Gastrocnemius medialis (tissue), 4 donors: ENCODE measurements at places on chromosomes 3 and 15. TPM values are rescaled to one million over a fixed set of nuclear protein-coding genes. Genes with fewer than 3 reads are reported as not detected.

PLSCR2 gene
- total RNA-seq = not detected

GRM2 gene
- total RNA-seq = 0.18 TPM

KBTBD8 gene
- total RNA-seq = 1.9 TPM

CLRN1 gene
- not detected for total RNA-seq

ADAMTS7 gene
- 0.66 TPM for total RNA-seq

SV2B gene
- 0.36 TPM for total RNA-seq

PLOD2 gene
- total RNA-seq = 3.4 TPM

MYO5C gene
- total RNA-seq = 4.3 TPM

OR5K2 gene
- not detected for total RNA-seq

PLSCR5 gene
- not detected for total RNA-seq

SLC15A2 gene
- 0.07 TPM for total RNA-seq

DNA sequence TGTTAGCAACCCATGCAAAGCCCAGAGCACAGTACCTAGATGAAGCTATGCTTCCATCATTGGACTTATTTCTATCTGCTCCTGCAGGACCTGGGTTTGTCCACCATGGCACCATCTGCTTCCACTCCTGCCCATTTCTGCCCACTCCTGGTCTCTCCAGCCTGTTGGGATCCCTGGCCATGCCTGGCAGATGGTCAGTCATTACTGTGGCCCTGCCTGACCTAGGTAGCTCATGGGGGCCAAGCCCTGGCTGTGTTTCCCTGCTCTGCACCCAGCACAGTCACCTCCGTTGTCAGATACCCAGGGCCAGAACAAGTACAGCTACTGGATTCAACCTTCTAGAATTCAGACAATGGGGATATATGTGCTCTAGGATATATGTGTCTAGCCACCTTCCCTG lies 185.8 kb upstream of the TLE3 start:
- DNase-seq = no peak

- peak; percentile 32 for DNase-seq
Measured at GRCh38 chr15:98548139-98548971, 100.0 kb upstream of the IGF1R start.

- no peak for DNase-seq
Measured at GRCh38 chr3:184485906-184486305, 75.7 kb upstream of the EPHB3 start.

DNA sequence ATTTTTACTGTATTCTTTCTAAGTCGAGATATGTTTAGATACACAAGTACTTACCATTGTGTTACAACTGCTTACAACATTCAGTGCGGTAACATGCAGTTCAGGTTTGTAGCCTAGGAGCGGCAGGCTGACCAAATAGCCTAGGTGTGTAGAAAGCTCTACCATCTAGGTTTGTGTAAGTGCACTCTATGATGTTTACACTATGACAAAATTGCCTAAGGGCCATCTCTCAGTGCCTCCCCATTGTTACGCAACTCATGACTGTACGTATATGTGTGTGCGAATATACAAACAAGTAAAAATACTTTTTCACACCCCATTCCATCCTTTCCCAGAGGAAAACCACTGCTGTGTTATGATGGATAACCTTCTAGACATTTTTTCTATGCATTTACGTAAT lies 44.3 kb downstream of the PXYLP1 start:
- no peak for DNase-seq

DNA sequence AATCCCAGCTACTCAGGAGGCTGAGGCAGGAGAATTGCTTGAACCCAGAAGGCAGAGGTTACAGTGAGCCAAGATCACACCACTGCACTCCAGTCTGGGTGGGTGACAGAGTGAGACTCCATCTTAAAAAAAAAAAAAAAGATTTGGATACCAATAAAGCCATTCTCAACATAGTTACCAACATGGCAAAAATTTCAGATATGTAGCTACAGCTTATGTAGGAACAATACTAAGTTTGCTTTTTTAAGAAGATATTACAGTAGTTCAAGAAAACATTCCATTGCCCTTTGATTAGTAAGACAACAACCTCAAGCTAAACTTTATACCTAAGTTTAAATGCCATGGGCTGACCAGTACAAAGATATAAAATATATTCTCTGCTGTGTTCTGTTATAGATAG lies 34.4 kb downstream of the ZNF106 start:
- DNase-seq = no peak

- DNase-seq = no peak
Measured at GRCh38 chr3:169362301-169362700, 301.2 kb downstream of the MECOM start.

DNA sequence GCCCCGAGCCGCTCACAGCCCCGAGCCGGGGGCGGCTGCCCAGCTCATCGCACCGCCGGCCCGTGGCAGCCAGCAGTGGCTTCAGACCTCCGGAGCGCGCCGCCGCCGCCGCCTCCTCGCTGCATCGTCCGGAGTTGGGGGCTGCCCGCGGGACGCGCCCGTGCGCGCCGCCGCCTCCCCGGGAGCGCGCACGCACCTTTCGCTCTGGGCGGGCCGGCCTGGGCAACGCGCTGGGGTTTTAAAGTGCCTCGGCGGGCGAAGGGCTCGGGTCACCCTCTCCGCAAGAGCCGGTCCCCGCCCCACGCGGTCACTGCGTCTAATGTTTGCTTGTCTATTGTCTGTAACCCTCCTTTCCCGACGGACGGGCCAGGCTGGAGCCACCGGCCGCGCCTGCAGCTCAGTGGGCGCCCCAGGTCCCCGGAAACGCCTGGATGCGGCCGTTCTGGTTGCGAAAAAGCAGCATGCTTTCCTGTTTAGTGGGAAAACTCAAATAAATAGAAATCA lies at the start of gene RYK:
Gene RYK (minus strand): TSS at position 143 of the 504 bp plus-strand sequence. CDS start 205 bp downstream, outside the sequence.
- peak; percentile 75 for DNase-seq

DNA sequence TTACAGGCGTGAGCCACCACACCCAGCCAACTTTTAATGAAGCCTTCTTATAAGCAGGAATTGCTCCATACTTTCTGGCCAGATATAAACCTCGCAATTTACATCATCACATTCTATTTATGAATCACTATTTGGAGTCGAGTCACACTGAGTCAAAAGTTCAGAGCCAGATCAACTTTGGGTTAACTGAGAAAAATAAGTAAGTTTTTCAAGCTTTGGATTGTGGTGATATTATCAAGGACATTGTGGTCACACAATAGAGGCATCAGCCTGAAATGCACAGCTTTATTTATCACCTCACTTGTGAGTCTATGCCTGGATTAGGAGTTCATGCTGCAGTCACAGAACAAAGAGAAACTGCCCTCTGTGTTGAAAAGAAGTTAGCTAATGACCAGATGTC lies 1163.5 kb downstream of the ROBO1 start:
- no peak for DNase-seq

- no peak for DNase-seq
Measured at GRCh38 chr3:126554560-126555525, 3.9 kb downstream of the C3orf22 start.

GRCh38 chr15:61830536-61831330 lies 229.5 kb downstream of the VPS13C start:
- no peak for DNase-seq

DNA sequence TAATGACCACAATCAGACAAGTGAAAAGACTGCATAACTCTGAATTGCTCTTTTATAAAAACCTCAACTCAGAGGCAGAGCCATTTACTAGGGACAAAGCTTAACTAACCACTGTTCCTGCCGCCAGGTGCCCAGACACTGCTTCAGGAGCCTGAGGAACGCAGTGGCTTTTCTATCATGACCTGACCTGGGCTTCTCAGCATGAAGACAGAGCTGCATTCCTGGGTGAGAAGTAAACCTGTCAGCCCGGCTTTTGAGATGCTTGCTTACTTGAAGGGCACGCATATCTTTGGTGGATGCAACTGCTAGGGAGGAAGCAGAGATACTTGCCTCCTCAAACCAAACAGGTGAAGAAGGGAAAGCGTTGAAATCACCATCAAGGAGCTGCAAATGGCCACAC lies 7.9 kb downstream of the LRRC31 start:
- no peak for DNase-seq
